Ecto neural progenitor cell (in vitro differentiated cells): ENCODE measurements at places on chromosomes 4 and X.

- DNase-seq = no peak
These were observed 114.9 kb downstream of the SPOCK3 start for GRCh38 chr4:167119392-167119791.

DNA sequence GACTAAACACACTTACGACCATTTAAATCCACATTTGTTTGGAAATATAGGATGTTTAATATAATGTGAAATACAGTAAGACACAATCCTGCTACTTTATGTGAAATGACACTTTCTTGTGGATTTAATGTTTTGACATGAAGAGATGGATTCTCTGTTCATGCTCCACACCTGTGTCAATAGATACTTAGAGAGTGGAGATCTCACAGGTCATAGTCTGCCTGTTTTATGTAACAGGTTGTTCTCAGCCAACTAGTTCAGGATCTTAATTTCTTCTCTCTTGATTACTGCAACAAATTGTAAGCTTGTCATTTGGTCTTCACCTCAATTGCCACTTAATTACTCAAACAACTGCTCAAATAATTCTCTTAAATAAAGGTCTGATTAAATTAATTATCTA, 1621.2 kb downstream of the PCDH7 start:
- DNase-seq = no peak

- DNase-seq = no peak
These were observed 19.1 kb downstream of the ARAP2 start for GRCh38 chr4:36224972-36225903.

DNA sequence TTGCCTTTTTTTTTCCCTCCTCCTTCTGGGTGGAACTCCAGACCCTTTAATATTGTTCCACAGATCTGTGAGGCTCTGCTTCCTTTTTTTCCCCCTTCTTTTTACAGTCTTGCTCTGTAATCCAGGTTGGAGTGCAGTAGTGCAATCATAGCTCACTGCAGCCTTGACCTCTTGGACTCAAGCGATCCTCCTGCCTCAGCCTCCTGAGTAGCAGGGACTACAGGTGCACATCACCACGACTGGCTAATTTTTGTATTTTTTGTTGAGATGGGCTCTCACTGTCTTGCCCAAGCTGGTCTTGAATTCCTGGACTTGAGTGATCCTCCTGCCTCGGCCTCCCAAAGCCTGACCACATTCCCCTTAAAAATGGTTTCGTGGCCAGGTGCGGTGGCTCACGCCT, 26.8 kb downstream of the NSD2 start:
- no peak for DNase-seq

GRCh38 chr4:140070973-140071372, 83.0 kb downstream of the MAML3 start:
- no peak for DNase-seq
